ENCODE measurements at places on chromosomes 3 and 15.

GRCh38 chr15:49278751-49279150 lies 108.7 kb downstream of the GALK2 start:
- DNase-seq, result no peak

GRCh38 chr3:42864321-42864950 lies 11.2 kb downstream of the CYP8B1 start:
- no peak for DNase-seq

- no peak for DNase-seq
Measured at GRCh38 chr3:14123308-14124222, 1.1 kb downstream of the CHCHD4 start.

GRCh38 chr3:32460031-32460749 lies 42.5 kb downstream of the CMTM6 start:
- peak; percentile 31 for DNase-seq

DNA sequence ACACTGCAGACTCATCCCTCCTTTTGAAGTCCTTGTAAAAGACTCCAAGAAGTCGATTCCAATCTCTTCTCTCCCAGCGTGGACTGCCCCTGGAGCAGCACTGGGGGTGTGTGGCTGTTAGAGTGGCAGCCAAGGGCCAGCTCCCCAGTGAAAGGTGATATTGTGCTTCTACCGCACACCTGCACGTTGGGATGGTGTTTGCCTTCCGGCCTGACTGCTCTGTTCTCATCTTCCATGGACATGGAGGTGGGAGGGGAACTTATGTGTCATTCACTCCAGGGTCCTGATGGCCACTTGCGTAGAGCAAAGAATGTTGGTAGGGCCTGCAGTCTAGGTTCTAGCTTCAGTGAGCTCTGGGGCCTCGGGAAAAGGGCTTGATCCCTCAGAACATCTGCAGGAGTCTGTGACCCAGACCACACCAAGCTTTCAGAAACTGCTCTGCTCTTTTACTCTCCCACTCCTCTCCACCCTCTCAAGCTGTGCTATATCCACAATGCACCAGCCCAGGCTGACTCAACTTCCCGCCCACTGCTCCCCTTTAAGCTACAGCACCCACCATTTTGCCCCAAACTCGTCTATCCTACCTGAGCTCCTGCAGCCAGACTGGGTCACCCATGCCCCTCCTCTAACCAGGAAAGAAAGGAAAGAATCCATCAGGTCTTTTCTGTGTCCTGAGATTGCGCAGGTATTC lies 31.3 kb downstream of the LIPC start:
- no peak for DNase-seq

DNA sequence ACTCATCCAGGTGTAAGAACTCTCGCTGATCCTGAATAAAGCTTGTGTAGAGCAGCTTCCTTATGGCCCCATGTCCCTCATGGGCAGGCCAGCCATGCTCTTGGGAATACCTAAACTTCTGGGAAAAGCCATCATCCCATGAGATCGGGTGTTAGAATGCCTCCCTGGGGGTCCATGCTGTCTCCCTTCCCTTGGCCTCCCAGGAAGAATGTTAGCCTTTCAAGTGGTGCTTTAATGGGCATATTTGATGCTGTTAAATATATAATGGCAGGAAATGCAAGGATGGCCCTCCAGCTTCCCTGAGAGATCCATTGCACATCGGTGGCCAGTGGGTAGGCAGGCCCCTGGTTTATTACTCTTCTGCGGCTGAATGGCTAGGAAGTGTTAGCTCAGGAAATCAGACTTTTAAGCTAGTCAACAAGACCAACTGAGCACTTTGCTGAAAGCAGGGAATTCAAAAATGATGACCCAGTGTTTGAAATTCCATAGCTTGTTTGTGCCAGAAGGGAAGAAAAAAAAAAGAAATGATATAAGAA lies 60.5 kb upstream of the LRTM1 start:
- DNase-seq, result no peak

- no peak for DNase-seq
Measured at GRCh38 chr3:49133226-49133951, 539 bp upstream of the LAMB2 start.

DNA sequence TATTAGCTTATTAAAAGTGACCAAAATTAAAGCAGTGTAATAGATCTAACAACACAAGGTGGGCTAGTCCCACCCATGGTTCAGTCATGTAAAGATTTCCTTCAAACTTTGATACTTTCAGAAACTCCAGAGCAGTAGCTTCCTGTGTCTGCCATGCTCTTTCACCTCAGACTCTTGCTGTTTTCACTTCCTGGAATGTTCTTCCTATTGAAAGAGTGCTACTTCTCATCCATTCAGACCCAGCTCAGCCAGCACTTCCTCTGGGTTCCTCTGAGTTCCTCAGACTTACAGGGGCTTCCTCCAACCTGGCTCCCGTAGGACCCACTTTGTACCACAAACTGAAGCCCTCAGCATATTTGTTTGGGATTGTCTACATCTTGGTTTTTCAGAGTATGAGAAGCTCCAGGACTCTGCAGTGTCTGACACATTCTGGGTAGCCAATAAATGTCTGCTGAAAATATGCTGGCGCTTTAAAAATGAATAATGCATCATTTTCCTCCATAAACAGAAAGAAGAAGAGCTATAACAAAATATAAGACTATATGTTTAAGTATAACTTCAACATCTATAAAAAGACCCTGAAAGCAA lies 18.0 kb downstream of the NCEH1 start:
- no peak for DNase-seq

DNA sequence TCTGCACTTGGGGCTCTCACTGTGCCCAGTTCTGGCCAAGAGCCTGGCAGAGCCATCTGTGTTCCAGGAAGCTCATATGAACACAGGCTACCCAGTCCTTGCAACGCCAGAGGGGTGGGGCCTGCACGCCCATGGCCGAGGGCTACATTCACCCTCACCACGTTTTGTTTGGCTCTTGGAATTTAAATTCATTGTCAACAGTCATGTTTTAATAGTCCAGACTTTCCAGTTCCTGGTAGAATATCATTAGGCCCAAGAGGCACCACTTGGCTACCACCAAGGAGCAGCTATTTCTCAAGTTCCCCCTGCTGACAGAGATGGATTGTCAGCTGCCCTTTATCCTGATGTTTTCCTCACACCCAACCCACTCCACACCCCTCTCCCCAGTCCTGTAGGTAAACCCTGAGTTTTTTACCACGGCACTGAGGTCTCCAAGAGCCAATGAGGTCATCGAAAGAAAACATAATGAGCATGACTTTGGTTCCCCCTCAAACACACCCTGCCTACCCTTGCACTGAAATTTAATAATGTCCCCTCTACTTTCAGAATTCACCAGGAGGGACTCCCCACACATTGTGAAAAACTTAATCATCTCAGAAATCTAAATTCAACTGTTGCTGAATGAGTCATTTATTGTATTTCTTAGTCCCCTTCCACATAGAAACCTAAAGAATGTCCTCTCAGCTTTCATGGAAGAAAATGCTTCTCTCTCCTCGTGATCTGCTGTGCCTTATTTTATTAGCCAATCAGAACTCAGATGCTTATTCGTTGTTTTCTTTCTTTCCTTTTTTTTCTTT lies 125.1 kb downstream of the SHQ1 start:
- DNase-seq, result no peak

GRCh38 chr3:24683633-24684384 lies 189.2 kb upstream of the THRB start:
- no peak for DNase-seq

GRCh38 chr3:53103397-53104296 lies 26.6 kb downstream of the RFT1 start:
- no peak for DNase-seq

DNA sequence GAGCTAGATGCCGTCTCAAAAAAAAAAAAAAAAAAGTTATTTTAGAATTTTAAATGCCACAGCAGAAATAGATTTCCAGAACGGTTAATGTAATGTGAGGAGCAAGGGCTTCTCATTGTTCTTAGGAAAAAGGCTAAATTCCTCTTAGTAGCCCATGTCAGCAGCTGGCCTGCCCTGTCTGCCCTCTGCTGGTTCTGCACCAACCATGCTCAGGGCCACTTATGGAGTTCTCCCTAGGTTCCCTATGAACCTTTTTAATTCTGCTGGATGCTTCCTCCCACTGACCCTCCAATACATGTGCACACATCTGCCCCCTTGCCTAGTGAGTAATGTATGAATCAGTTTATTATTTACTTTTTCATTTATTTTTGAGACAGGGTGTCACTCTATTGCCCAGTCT lies 32.2 kb upstream of the DPPA4 start:
- DNase-seq, result no peak

Data from stimulated activated CD8-positive, alpha-beta memory T cell treated with anti-CD3 and anti-CD28 coated beads, Interleukin-2, amount 100 ng/mL, for 1 hour (primary cell).